ENCODE measurements at places on chromosomes 16 and 17.

GRCh38 chr17:28127196-28127595, 84.7 kb downstream of the NLK start:
- no peak for DNase-seq

GRCh38 chr17:611202-611601, 103.4 kb downstream of the VPS53 start:
- no peak for DNase-seq

- no peak for DNase-seq
These were observed 6.0 kb upstream of the LPCAT2 start for GRCh38 chr16:55502801-55503366.

GRCh38 chr17:9725575-9725974, 65.8 kb downstream of the DHRS7C start:
- peak; percentile 51 for DNase-seq

- DNase-seq = no peak
These were observed 1.7 kb upstream of the THRA start for GRCh38 chr17:40060887-40061608.

GRCh38 chr17:18040261-18040858, 1.2 kb downstream of the GID4 start:
- DNase-seq = no peak

DNA sequence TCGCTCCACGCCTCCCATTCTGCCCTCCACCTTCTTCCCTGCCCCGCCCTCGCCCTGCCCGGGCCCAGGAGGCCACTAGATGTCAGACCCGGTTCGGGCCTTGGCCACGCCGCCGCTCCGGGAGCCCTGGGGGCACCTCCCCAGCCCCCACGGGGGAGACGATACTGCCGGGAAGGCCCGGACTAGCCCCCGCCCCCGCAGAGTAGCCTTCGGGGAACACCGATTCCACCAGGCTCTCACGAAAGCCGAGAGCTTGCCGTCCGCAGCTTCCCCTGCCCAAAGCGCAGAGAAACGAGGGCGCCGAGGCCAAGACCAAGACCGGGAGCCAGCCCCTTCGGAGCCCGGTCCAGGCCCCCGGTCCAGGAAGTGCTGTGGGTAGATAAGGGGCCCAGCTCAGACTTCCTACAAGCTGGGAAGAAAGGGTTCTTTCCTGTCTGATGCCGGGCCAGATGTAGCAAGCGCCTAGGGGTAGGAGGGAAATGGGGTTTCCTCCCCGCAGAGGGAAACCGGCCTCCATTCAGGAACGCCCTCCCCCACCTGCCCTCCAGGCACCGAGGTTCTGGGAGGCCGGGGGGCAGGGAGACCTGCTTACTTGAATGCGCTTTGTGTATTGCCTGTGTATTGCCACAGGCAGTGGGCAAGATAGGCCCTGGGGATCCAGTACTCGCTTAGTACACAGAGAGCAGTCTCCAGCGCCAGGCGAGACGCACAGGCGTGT, 806 bp upstream of the CYB561 start:
- peak; percentile 52 for DNase-seq

DNA sequence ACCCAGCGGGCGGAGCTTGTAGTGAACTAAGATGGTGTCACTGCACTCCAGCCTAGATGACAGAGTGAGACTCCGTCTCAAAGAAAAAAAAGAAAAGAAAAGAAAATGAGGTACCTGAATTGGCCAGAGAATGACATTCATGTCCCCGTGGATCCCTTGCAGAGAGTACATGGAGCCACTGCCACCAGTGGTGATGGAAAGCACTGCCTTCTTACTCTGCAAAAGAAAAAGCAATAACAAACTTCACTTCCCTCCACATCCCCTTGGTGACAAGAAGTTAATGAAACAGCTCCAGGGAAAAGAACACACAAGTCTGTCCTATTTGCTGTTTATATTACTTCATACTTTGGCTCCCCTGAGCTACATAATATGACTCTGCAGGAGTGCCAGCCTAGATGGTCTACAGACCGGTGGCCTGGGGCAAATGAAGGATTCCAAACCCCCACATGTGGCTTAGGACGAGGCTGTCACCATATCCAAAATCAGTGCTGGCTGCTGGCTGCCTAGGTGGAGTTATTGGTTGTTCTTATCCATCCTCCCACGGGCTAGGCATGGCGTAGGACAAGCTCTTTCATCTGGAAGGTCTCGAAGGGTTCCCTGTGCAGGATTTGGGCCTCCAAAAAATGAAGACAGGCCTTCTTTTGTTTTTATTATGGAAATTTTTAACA, 13.3 kb downstream of the NQO1 start:
- DNase-seq = no peak

Data from SHP77 treated with DMSO at 0.1 percent for 48 hours (cell line).